ENCODE measurements at places on chromosomes 5 and 9.

DNA sequence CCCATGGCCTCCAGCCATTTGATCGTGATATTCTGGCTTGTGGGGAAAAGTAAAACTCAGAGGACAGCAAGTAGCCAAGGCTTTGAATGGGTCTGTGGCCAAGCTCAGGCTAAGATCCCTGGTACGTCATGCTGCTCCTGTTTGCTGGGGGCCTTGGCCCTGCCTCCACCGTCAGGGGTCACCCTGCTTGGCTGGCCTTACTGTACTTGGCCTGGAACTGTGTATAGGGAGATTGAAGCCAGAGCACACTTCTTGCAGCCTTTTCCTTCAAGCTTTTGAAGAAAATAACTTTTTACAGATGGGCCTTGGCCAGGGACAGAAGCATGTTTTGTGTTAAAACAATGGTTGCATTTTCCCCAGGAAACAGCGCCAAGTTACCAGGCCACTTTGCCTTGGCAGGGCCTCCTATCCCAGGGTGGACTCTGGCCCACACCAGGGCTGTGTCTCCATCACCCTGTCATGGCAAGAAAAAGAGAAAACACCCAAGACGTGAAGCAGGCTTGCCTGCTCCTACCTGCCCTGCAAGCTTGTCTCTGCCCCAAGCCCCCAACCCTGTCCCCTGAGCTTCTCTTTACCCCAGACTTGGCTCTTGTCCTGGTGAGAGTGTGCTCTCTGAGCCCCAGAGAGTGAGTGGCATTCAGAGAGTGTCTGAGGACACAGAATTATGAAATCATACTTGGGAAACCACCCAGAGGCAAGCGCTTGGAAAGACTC lies 286.9 kb downstream of the GADD45G start:
- DNase-seq: no peak

GRCh38 chr5:10124287-10124686 lies 125.4 kb downstream of the ATPSCKMT start:
- no peak for DNase-seq

DNA sequence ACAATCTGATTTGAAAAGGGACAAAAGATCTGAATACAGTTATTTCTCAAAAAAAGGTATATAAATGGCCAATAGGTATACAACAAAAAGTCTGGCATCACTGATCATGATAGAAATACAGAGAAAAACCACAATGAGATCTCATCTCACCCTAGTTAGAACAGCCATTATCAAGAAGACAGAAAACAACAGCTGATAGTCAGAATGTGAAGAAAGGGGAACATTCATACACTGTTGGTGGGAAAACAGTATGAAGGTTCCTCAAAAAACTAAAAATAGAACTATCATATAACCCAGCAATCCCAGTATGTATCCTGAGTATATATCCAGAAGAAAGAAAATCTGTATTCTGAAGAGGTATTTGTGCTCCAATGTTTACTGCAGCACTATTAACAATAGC lies 75.7 kb upstream of the OR2K2 start:
- DNase-seq: no peak

GRCh38 chr5:144084971-144085370 lies 85.5 kb downstream of the YIPF5 start:
- DNase-seq: no peak

DNA sequence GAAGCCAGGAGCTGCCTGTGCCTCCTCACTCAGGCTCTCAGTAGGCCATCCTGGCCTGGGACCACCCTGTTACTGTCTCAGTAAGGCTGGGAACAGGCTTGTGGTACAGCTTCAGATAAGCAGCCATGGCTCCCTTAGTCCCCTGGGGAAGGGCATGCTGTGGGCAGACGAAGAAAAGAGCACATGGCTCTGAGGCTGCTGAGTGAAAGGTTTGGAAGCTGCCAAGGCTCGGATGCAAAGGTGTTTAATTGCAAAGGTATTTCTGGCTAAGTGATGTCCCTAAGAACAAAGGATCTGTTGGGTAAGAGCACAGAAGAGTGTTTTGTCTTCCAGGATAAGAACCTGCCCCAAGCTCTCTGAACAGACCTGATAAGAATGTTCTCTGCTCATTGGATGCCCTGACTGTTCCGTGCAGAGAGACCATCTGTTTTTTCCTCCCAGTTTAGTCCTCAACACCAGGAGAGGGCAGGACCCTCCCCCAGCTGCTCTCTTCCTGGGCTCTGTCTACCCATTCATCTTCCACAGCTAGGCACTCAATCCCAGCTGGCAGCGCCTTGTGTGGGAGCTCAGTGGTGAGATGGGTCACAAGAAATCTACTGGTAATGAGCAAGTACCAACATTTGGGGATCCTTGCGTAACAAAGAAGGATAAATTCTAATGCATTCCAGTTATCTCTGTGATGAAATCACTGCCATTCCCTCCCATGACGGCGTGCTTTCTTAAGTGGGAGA lies 17.7 kb downstream of the ANGPTL2 start:
- no peak for DNase-seq
